Stimulated activated CD8-positive, alpha-beta memory T cell treated with anti-CD3 and anti-CD28 coated beads, Interleukin-4, amount 100 ng/mL, for 1 hour (primary cell): ENCODE measurements at places on chromosomes 11 and 22.

GRCh38 chr11:13280092-13280722 lies 2.6 kb downstream of the BMAL1 start:
- DNase-seq: no peak

DNA sequence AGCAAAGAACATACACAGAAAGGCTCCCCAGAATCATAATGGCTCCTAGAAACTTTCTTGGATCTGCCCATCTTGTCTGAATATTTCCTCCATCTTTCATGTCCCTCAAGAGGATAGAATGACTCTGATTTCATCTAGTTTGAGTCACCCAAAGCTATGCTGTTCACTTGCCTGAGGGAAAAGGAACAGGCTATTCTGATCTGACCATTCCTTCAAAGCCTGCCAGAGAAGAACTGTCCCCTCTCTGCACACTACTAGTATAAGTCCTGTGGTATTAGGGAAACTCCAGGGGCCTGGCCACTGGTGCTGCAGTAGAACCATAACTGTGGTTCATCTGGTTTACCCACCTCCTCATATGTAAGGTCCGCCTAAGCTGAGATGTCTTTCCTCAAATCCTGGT lies 2.4 kb upstream of the PATE1 start:
- no peak for DNase-seq

- no peak for DNase-seq
Observed at GRCh38 chr22:28906312-28906711, 22.9 kb downstream of the ZNRF3 start.

DNA sequence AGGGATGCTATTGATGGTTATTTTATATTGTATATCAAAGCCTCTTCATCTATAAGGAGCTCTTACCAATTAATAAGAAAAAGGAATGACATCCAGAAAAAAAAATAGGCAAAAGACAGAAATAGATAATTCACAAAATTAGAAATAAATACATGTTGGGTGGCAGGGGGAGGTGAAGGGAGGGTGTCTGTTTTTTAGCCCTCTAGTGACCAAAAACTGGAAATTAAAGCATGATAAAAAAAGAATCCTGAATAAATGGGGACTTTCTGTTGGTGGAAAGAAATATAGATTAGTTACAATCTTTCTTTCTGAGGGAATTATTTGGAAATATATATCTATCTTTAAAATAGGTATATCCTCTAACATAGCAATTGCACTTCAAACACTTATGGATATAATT lies 42.0 kb upstream of the TTC36 start:
- DNase-seq: no peak

DNA sequence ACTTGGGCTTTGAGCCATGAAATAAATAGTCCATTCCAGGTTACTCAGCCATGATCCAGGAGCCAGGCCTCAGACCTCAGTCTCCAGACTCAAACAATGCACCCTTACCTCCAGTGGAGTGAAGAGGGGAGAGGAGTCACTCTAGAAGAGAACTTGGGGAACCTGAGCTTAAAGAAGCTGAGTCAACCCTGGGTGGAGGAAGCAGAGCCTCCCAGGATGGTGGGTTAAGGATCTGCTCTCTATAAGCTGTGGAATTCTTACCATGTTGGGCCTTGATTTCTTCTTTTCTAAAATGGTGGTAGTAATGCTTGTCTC lies 113.2 kb downstream of the NECTIN1 start:
- no peak for DNase-seq

GRCh38 chr22:29798318-29798717 lies 31.1 kb downstream of the UQCR10 start:
- DNase-seq: no peak

- DNase-seq: no peak
Observed at GRCh38 chr22:40552070-40552469, 84.4 kb downstream of the MRTFA start.

GRCh38 chr11:90757849-90758494 lies 535.1 kb upstream of the CHORDC1 start:
- DNase-seq: no peak

GRCh38 chr11:39190751-39191150 lies 2268.7 kb downstream of the LRRC4C start:
- DNase-seq: no peak

GRCh38 chr11:112810951-112811350 lies 150.3 kb upstream of the NCAM1 start:
- DNase-seq: no peak

DNA sequence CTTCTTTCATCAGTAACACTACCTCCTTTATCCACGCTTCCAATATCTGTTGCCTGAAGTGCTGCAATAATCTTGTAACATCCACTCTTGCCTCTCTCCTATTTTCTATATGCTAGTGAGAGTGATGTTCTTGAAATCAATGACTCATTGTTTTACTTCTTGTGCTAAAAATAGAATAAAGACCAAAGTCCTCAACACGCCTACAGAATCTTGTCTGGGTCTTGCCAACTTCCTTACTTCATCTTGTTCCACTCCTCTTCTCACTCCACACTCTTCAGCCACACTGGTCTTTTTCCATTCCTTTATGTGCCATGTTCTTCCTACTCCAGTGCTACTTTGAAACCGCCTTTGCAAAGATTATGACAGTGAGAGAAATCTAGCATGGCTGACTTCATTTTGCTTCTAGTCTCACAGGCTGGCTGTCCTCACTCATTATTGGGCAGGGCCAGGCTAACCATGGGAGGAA lies 136.4 kb downstream of the CCDC81 start:
- DNase-seq: no peak

- DNase-seq: no peak
Observed at GRCh38 chr22:23457380-23457985, 122.6 kb downstream of the IGLL1 start.

DNA sequence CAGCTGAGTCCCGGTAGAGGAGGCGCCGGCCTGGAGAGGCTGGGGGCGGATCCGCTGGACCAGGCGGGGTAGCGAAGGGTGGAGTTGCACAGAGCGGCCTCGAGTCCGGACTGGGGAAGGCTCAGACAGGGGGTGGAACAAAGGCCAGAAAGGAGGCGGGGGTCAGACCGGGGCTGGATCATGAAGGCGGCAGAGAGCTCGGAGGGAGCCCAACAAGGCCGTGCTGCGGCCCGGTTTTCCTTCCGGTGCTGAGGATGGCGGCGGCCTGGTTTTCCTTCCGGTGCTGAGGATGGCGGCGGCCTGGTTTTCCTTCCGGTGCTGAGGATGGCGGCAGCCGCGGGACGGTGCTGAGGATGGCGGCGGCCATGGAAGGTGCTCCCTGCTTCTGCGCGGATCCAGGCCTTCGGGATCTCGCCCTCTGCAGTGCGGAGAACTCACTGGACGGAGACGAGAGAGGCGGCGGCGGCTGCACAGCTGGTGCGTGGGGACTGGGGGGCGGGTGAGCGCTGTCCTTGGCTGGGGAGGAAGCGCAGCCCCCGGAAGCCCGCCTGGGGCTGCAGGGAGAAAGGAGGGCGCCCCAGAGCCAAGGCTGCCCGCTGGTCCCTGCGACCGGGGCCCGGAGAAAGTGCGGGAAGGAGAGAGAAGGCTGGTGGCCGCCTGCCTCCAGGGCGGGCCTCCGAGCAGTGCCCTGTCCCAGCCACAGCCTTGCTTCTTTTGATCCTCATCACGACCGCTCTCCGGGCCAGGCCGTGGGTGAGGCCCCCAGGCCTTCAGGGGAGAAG lies 350.4 kb upstream of the B3GAT1 start:
- no peak for DNase-seq

GRCh38 chr11:87083029-87083428 lies 45.3 kb downstream of the TMEM135 start:
- no peak for DNase-seq

DNA sequence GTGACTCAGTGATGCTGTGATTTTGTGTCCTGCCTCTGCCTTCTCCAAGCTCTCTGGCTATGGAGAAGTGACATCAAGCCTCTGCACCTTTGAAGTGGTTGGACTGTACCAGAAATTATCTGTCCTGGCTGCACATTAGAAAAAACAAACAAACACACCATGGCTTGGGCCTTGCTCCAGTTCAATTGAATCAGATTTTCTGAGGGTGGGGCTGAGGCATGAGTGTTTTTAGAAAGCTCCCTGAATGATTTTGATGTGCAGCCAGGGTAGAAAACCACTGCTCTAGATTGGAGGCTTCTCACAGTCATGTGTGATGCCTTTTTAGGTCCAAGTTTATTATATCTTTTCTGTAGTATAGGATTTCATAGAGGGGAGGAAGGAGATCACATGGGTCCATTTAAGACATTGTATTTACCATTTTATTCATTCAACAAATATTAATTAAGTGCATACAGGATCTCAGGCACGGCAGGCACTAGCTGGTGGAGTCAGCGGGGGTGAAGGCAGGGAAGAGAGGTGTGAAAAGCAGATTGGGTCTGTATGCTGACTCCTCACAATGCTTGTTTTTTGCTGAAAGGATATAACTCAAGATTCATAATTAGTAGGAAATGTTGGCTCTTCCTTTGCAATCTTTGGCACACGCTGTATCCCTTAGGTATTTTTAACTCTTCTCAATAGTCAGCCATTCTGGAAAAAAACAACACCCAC lies 7.1 kb upstream of the VSTM5 start:
- no peak for DNase-seq

- no peak for DNase-seq
Observed at GRCh38 chr11:73186294-73186850, 31.7 kb upstream of the P2RY2 start.

GRCh38 chr11:60905047-60905446 lies 1.3 kb downstream of the PRPF19 start:
- no peak for DNase-seq

GRCh38 chr22:41946629-41947423 lies at the start of gene CENPM:
Gene CENPM, minus strand, starts transcription at chr22:41947152. Its CDS starts 76 bp downstream, at chr22:41947076.
- DNase-seq: peak; percentile 53

- DNase-seq: no peak
Observed at GRCh38 chr11:69508974-69509373, 27.5 kb downstream of the LINC01488 start.

- no peak for DNase-seq
Observed at GRCh38 chr11:84471501-84471900, 1155.6 kb downstream of the DLG2 start.

DNA sequence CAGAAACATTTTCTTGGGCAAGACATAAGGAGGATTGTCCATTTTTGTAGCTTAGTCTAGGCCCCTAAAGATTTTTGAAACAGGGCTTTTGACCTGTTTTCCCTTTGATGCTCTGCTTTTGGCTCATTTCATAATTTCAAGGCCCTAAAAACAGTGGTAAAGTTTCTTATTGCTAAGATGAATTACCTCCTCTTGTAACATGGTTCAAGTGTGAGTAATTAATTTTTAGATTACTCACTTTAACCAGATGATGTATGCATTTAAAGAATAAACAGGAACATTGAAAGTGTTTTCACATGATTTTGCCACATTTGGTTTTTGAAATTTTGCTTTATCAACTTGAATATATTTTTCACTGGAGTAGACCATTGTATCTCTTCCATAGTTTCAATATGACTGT lies 1.2 kb downstream of the RAG2 start:
- DNase-seq: no peak

- DNase-seq: peak; percentile 46
Observed at GRCh38 chr11:59754859-59755700, at the start of gene STX3. Gene STX3, plus strand, starts transcription at chr11:59755376. Its CDS starts 230 bp downstream, at chr11:59755606.

DNA sequence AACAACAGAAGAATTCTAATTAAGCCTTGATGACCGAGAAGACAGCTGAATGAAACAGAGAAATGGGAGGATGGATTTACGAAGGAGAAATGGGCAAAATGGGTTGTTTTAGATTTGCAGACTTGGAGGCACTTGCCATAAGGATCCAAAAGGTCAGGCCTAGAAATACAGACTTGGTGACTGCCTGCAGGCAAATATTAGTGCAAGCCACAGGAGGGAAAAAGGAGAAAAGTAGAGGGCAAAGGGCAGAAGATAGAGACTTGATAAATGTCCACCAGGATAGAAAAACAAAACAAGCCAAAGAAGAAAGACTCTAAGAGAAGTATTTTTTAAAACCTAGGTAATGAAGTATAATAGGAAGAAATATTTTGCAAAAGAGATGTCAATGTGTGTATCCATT lies 13.1 kb downstream of the CCDC34 start:
- no peak for DNase-seq

GRCh38 chr22:37898441-37899181 lies 7.5 kb upstream of the MICALL1 start:
- DNase-seq: no peak

- no peak for DNase-seq
Observed at GRCh38 chr11:72553706-72554105, 119.4 kb upstream of the CLPB start.

- no peak for DNase-seq
Observed at GRCh38 chr11:122706291-122707088, 51.0 kb downstream of the UBASH3B start.

DNA sequence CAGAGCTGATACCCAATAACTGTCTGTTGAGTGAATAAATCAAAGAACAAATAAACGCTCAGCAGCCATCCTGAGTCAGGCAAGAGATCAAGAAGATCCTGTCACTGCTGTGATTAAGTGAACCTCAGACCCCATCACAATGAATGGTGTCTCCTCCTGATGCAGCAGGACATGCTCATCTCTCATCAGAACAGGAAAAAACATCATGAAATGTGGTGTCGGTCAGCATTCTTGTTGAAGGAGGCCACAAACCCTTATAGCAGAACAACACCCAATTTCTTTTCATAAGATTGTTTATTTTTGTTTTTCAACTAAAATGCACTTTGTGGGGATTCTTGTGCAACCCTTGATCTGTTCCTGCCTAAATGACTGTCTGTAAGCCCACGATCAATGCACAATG lies 60.3 kb downstream of the SYTL2 start:
- no peak for DNase-seq

GRCh38 chr11:18623707-18624106 lies 10.4 kb downstream of the SPTY2D1 start:
- DNase-seq: no peak

GRCh38 chr11:65516135-65516968 lies 8.5 kb upstream of the SCYL1 start:
- DNase-seq: no peak

DNA sequence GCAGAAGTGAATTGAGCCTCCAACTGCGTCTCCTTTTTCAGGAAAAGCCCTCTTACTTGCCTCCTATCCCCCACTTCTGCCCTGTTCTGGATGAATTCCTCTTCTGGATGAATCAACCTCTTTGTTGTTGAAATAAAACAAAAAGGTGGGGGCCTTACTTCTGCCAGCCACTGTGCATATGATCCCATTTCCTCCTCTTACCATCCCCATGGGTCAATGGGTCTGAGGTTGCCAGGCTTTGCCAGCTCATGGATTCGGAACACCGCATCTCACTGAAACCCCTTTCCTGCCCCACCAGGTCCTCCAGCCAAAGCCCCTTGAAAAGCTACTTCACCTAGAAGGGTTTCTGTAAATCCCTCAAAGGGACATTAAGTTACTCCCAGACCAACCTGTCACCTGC lies 3.7 kb upstream of the CHST1 start:
- no peak for DNase-seq

DNA sequence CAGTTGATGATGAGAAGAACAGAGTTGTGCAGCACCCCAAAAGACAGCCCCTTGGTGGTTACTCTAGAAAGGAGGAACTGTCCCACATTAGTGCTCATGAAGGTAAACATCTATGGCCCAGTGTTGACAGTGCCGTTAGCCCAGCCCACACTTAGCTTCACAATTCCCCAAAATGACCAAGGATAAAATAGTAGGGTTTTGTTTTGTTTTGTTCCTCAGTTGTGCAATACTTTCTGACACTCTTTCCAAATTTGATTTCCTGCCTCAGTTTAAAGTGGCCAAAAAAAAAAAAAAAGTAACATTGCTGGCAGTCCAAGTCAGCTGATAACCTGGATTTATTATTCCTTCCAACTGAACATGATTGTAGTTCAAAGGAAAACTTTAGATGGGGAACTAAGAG lies 269.4 kb downstream of the TMEM135 start:
- DNase-seq: no peak

- no peak for DNase-seq
Observed at GRCh38 chr11:104183593-104183992, 19.6 kb upstream of the PDGFD start.

GRCh38 chr22:20238901-20239675 lies 29.0 kb downstream of the RTN4R start:
- no peak for DNase-seq
